ENCODE measurements at places on chromosomes 4 and X.

- no peak for DNase-seq
Measured at GRCh38 chrX:73987166-73987565, 316.8 kb upstream of the ZCCHC13 start.

DNA sequence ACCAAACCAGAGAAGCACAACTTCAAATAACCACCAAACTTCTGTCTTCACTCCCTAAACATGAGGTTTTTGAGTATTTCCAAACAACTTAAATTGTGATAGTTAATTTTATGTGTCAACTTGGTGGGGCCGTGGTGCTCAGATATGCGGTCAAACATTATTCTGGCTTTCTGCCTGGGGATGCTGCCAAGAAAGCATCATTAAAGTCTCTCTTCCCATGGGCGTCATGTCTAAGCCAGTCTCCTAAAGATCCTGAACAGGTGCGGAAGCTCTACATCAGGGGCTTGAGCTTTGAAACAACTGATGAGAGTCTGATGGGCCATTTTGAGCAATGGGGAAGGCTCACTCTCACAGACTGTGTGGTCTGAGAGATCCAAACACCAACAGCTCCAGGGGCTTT lies 24.1 kb upstream of the SOD3 start:
- DNase-seq, result no peak

DNA sequence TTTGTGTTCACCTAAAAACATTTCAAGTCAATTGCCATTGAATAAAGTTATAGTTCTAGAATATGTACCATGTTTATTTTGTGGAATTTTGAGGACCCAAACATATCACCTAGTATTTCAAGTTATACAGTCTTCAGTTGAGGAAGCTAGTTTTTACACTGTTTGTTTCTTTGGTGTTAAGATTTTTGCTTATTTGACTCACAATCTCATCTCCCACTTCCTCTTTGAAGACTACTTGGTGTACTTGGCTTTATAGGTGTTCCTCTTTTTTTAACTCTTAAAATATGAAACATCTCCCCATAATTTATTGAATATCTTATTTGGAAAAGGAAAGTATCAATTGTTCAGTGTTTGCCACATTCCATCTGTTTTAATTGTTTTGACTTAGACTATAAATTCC lies 675.4 kb downstream of the RAPGEF2 start:
- DNase-seq, result no peak

DNA sequence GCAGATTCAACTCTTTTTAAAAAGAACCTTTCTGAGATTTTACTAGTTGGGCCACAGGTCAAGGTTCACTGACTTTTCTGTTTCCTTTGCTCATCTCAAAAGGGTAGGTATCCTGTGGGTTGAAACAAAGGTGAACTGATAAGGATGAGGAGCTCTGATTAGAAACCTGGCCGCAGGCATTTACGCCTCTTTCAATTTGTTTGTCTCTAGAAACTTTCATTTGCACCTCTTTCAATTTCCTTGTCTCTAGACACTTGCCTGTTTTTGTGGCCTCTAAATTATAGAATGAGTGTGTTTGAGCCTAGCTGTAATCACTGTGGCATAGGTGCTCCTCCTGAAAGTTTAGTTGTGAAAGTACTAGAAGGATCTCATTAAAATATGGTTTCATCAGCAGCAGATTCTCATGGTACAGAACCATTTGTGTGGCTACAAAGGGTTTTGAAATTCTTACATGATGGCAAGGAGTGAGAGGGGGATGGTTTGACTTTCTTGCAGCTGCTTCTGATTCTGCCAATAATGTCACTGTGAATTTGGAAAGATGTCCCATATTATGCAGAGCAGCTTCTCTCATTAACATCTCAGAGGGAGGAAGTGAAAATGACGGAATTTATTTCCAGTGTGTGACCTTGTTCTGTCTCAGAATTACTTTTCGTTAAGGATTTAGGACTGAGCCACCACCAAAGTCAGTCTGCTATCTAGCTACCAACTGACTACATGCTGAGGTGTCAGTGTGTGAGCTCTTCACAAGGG lies 142.2 kb downstream of the SH2D1A start:
- no peak for DNase-seq

DNA sequence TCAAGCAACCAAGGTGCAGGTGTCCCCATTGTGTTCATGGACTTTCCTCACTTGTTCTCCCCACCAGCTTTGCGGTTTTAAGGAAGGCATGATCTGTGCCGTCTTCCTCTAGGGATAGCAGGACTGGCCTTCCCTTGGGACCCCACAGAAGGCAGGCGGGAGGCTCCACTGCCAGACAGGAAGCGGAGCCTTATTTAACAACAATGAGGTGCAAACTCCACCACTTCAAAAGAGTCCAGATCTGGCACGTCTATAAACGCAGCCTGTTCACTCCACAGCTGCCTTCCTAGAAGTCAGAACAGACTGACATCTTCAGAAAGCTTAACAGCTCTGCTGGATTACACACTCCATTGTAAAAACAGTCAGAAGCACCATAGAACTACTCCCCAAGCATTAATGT lies 1.7 kb upstream of the GPR143 start:
- no peak for DNase-seq

GRCh38 chrX:72030431-72030830 lies 101.3 kb downstream of the RTL5 start:
- DNase-seq, result no peak

DNA sequence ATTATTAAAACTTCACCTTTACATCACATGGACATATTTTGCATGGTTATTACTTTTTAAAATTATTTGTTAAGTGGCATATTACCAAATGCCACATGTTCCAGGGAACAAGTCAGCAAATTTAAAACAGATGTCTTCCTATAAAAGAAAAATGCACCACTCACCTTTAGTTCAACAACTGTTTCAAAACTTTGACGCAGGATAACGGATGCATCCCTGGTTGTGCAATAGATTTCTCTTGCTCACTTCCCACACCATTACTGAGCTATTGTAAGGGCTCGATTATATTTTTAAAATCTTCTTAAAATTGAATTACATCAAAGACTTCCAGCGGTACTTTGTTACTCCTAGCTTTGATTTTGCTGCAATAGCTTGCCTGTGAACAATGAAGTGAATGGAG lies 93.0 kb upstream of the ARHGAP24 start:
- no peak for DNase-seq

GRCh38 chrX:41858161-41858775 lies 65.1 kb downstream of the CASK start:
- DNase-seq, result no peak

DNA sequence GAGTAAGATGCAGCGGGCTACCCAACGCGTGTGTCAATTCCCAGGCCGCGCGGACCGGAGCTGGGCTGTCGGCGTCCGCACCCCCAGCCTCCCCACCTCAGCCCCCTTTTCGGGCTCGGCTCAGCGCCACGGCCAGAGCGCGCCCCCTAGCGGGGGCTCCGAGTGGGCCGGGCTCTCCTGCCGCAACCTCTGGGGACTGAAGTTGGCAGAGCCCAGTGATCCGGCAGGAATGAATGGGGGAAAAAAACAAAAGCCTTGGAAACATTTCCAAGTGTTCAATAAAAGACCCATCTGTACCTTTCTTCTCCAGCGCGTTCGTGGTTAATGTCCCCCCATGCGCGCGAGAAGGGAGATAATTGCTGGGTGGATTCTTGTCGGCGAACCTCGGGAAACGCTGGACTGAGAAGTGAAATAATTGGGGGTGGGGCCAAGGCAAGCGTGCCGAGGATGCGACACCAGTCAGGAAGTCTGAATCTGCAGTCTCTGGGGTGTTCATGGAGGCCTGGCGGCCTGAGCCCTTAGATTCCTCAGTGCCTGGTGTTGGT lies 5.2 kb upstream of the ARX start:
- no peak for DNase-seq

- DNase-seq, result no peak
Measured at GRCh38 chrX:131729295-131729694, 185.4 kb downstream of the OR13H1 start.

GRCh38 chrX:104195489-104196084 lies 29.3 kb downstream of the FAM199X start:
- DNase-seq, result peak; percentile 3

DNA sequence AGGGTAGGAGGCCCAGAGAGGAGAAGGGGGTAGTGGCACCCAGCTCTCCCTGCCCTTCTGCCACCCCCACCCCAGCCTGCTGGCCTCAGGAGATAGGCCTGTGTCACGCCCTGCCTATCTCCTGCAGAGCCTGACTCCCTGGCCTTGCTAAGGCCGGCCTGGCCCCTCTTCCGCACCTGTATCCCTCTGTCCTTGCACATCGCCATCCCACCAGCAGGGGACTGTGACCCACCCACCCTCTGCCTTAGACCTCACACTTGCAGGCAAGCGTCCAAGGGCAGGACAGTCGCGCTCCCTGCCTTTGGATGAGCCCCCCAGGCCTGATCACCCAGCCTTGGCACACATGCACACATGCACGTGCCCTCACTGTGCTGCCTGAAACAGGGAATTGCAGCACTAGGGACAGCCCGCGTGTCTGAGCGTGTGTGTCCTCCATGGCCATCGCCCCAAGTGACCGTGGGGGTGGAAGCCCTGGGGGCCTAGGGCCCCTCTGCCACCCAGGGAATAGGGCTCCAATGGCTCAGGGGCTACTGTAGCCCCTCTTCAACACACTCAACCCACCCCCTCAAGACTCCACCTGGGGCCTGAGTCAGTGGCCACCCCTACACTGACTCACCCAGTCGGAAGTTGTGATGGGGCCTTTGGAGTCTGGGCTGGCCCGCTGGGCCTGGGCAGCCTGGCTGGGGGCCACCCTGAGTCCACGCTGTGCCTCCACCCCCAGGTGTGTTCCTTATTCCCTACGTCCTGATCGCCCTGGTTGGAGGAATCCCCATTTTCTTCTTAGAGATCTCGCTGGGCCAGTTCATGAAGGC lies 2.1 kb downstream of the SLC6A8 start:
- no peak for DNase-seq

DNA sequence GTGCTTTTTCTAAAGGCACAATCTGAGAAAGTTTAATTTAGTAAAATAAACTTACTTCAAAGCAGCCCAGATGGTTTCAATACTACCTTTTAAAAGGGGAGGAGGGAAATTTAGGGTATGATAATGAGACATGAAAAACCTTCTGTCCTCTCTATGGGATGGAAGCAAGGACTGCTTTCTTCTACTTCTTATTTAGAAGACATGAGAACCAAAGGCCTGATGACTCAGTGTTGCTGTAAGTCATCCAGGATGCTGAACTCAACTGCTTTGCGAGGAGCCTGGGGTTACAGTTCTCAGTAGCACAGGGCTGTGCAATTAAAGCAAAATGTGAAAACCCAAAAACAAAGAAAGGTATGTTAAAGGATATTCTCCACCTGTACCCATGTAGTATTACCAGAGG lies 140.8 kb upstream of the EDNRA start:
- no peak for DNase-seq

DNA sequence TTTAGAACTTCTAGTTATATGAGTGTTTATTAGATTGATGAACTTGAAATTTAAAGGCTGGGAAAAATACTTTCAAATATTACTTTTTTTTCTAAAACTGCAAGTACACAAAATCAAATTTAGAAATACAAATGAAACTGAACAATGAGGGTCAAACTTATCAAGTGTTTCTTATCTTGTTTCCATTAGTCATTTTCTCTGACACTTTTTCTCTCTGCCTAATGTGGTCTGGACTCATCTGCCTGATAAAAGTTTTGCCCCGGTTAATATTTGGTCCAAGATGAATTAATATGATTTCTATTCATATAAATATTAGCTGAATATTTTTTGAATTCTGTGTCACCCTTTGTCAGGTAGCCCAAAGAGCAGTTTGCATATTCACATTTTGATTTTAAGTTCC lies 8.7 kb upstream of the HPGDS start:
- DNase-seq, result no peak

- no peak for DNase-seq
Measured at GRCh38 chr4:3266076-3266475, 17.1 kb downstream of the MSANTD1 start.

DNA sequence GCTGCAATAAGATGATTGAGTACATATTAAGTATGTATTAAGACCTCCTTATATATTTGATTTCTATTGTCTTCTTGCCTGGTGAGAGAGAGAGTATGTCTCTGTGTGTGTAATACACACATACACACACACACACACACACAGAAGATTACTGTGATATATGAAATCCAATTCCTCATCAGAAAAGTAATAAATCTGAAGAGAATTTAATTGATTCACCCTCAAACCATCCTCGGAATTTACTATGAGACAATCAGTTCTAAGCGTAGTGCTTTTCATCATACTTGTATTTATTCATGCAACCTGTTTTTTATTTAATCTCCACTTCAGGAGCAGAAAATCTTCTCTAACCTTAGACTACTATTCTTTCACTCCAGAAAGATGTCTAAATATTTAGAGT lies 62.3 kb upstream of the TLL1 start:
- no peak for DNase-seq

GRCh38 chr4:155881555-155881954 lies 15.5 kb upstream of the ASIC5 start:
- no peak for DNase-seq

- no peak for DNase-seq
Measured at GRCh38 chr4:119246177-119246733, 33.7 kb downstream of the USP53 start.

GRCh38 chrX:65528293-65528692 lies 6.3 kb downstream of the LAS1L start:
- DNase-seq, result no peak

GRCh38 chr4:69527924-69528323 lies 32.2 kb upstream of the UGT2B4 start:
- no peak for DNase-seq

GRCh38 chr4:46032056-46032455 lies 91.8 kb downstream of the GABRG1 start:
- no peak for DNase-seq

- no peak for DNase-seq
Measured at GRCh38 chrX:103413705-103414387, 37.5 kb downstream of the BEX3 start.

DNA sequence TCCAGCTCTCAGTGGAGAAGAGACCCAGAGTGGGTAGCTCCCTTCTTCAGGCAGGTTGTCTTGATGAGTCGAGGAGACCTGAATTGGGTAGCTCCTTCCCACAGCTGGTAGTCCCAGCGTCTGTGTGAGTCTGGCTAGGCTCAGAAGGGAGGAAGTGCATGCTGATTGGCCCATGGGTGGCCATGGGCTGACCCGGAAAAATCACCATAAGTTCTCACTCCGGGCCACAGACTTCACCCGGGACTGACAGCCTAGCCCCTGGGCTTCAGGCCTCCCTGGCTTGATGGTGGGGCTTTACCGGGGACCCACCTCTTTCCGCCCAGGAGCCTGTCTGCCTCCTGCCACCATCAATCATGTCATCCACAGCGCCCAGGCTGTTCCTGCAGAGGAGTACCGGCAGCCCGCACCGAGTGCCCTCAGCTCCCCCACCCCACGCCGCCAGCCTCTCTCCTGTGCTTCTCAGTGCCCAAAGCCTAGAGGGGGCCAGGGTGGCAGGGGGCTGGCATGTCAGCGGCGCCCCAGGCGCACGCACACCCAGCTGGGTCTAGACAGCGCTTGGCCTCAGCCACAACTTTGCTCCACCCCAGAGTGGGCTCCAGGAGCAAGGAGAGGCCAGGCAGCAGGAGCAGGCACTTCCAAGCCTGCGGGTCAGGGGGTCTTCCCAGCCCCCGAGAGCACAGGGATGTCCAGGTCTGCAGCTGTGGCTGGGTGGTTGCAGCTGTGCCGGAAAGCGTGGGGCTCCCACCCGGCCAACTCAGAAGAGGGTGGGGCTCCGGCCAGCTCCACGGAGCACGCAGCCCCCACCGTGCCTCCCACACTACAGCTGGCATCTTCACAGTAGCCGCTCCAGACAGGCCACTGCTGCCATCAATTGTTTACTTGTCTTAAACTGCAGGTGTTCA lies 16.1 kb upstream of the SAT1 start:
- no peak for DNase-seq
